Fibroblast of skin of left quadriceps (primary cell): ENCODE measurements at places on chromosomes 2 and 18.
A peak's percentile ranks its signal among the peaks of the same experiment; 100 is the strongest.

GRCh38 chr2:217903142-217903858, 99.5 kb downstream of the TNS1 start:
- DNase-seq, result no peak

DNA sequence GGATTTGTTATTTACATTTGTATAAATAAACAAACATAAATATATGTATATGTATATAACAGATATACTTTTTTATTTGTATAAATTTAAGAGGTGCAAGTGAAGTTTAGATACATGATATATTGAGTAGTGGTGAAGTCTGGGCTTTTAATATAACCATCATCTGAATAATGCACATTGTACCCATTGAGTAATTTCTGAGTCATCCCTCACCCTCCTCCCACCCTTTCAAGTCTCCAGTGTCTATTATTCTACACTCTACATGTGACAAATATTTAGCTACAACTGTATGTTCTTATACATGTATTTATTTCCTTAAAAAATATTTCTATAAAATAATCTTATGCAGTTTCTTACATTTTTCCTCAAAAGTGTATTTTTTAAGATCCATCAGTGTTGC, 358.7 kb upstream of the TFPI start:
- DNase-seq, result no peak

GRCh38 chr18:70256994-70257393, 31.9 kb upstream of the SOCS6 start:
- DNase-seq, result no peak

- DNase-seq, result no peak
These were observed 11.1 kb downstream of the RTTN start for GRCh38 chr18:70194227-70194890.

GRCh38 chr2:45761635-45762034, 110.2 kb downstream of the PRKCE start:
- no peak for DNase-seq

GRCh38 chr18:2927745-2928144, 80.9 kb downstream of the EMILIN2 start:
- no peak for DNase-seq

DNA sequence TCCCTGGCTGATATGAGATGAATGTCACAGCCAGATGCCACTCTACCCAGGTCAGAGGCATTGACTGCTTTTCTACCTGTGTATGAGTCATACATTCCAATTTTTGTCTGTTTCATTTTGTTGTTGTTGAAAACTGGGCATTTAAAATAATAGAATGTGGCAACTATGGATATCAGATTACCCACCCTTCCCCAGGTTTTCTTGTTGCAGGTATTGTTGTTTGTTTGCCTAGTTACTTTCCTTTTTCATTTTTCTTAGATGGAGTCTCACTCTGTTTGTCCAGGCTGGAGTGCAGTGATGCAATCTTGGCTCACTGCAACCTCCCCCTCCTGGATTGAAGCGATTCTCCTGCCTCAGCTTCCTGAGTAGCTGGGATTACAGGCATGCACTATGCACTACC, 70.2 kb downstream of the LRRC30 start:
- DNase-seq, result no peak

GRCh38 chr2:141455211-141455826, 675.5 kb downstream of the LRP1B start:
- no peak for DNase-seq

DNA sequence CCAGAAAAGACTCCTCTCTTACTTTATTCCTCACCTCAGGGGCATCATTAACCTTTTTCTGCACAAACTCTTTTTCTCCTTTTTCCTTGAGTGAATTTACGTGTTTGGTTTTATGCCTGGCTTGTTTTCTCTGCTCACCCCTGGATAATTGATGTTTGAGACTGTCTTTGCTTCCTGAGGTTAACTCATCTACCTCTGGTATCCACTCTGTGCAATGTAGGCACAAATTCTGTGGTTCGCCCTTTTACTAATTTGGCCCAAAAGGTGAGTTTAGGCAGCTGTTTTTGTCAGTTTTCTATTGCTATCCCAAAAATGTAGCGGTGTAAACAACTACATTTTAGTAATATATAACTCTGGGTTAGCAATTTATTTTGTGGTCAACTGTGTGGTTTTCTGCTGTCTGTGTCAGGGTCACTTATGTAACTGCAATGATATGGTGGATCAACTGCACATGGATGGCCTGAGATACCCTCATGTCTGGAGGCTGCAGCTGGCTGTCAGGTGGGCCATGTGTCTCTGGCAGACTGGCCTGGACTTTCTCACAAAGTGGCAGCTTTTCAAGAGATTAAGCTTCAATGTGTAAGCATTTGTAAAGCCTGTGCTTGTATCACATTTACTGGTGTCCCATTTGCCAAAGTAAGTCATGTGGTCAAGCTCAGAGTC, 329.7 kb downstream of the FSIP2 start:
- no peak for DNase-seq

- DNase-seq, result no peak
These were observed 147.2 kb upstream of the L3MBTL4 start for GRCh38 chr18:6561862-6562291.

GRCh38 chr2:17362956-17363355, 155.3 kb downstream of the RAD51AP2 start:
- no peak for DNase-seq

DNA sequence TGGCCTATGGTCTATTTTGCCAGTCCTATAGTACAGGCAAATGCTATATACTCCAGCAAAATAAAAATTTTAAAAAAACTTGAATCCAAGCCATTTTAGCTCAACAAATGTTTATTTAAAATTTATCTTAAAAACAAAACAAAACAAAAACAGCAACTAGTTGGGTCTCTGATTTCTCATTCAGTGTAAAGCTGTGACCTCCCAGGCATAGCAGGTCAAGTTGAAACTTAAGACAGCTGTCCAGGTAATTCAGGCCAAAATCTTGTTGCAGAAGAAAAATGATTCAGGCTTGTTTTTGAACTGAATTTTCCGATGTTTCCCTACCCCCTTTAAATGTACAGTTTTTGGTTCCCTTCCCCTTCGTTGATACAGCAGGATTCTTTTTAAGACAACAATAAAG, 58.5 kb downstream of the CABLES1 start:
- no peak for DNase-seq

- no peak for DNase-seq
These were observed 2.3 kb upstream of the BCL11A start for GRCh38 chr2:60555783-60556139.

- no peak for DNase-seq
These were observed 3.9 kb upstream of the TYMS start for GRCh38 chr18:653512-653911.

DNA sequence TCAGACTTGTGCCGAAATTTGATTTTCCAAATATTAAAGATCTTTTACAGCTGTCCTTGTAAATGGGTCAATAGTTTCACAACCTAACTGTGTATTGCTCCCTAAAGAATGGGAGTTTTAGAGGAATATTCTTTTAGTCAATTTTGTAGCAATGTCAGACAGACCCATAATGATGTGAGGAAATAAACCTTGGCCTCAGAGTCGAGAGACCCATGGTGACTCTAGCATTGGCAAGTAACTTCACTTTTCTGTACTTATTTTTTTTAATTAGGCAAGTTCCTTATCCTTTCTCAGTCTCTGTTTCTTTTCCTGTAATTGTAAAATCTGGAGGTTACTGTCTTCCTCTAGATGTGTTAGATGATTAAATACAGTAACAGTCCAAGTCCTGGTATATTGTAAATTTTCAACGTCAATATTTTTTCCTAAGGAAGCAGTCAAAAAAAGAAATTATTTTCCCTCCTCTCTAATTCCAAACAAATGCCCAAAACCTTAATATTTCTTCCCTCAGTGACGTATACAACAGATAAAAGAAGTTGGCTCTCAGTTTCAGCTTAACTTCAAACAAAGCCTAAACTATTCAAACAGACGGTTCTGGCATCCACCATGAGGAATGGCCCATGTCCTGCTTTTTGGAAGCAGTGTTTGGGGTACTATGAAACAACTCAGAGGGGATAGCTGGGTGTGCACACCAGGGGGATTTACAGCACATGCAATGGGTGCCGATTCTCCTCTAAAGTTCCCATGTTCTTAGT, 466.7 kb downstream of the TNS1 start:
- no peak for DNase-seq

- no peak for DNase-seq
These were observed 30.0 kb upstream of the SCRN3 start for GRCh38 chr2:174365571-174365970.

DNA sequence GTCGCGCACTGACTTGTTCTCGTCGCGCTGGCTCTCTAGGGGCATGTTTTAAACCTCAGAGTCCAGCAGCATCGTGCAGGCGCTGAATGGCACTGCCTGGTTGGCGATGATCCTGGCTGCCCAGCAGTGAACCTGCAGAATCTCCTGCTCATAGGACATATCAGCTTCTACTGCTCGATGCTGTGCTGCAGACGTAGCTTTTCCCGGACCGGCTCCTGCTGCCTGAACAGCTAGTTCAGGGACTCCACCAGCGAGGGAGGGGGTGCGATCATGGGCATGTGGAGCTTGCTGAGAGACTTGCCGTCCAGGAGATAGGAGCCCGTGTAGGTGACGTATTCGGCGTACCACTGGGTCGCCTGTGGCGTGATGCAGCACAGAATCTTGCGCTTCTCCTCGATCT, 890.0 kb upstream of the LRRTM1 start:
- DNase-seq, result no peak

- DNase-seq, result no peak
These were observed 206.5 kb downstream of the SOX11 start for GRCh38 chr2:5898667-5899066.

DNA sequence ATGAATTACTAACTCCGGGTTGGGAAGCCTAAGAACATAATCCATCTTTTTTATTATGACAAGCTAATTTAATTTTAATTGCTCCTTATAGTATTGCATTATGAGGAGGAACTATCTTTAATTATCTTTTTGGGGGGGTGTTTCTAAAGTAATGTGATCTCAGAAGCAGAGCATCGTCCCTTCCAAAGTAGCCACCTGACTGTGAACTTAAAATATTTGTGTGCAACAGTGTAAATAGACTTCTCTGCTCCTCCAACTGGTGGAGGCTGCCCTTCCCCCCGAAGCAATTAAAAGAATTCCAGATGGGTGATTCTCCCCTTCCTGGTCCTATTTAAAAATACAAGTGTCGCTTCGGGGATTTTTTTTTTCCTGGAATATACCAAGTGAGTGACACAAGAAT, 55.7 kb downstream of the TCF7L1 start:
- peak; percentile 27 for DNase-seq

DNA sequence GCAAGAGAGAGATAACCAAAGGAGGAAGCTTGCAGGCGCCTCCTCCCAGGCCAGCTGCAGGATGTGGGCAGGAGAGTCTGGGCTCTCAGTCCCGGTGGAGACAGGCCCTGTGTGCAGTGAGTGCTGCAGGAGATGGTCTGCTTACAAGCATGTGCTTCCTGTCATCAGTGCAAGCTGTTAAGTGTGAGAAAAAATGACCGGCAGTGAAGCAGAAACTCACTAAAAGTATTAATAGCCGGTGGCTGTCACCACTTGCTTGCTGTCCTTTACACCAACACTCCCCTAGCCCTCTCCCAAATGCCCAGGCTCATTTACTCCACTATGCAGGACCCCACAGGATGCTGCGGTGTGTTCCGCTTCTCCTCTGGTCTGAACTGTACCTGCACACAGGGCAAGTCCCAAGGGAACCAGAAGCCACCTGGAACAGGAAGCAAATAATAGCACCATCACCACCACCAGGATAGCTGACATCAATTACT, 435.6 kb upstream of the HS6ST1 start:
- no peak for DNase-seq

GRCh38 chr2:98654699-98655495, 46.5 kb downstream of the UNC50 start:
- no peak for DNase-seq

- no peak for DNase-seq
These were observed 7.4 kb downstream of the PLEKHB2 start for GRCh38 chr2:131112529-131112928.

- DNase-seq, result no peak
These were observed 113.5 kb downstream of the MYO3B start for GRCh38 chr2:170291474-170291873.

GRCh38 chr2:226660526-226660925, 139.1 kb downstream of the IRS1 start:
- peak; percentile 46 for DNase-seq

GRCh38 chr2:198928026-198928425, 529.7 kb downstream of the SATB2 start:
- DNase-seq, result no peak

DNA sequence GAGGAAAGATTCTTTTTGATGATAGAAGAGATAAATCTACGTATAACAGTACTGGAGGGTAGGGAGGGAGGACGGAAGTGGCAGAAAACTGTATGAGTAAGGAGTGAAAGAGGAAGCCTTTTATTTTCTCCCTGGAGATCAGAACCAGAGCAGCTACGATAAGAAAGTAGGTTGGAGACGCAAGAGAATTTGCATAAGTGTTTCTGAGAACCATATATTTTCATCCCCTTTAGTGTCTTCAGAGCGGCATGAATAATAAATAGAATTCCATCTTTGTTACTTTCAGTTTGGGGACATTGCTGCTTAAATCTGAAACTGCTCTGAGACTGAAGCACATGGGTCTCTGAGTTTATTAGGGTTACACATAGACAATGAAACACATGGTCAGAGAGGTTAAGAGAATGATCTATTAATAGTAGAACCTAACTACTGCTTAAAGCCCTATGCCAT, 230.2 kb upstream of the TNP1 start:
- no peak for DNase-seq

- DNase-seq, result no peak
These were observed 92.3 kb downstream of the KCNH7 start for GRCh38 chr2:162746310-162746709.

- no peak for DNase-seq
These were observed 325.4 kb downstream of the SMAD2 start for GRCh38 chr18:47605093-47605492.

DNA sequence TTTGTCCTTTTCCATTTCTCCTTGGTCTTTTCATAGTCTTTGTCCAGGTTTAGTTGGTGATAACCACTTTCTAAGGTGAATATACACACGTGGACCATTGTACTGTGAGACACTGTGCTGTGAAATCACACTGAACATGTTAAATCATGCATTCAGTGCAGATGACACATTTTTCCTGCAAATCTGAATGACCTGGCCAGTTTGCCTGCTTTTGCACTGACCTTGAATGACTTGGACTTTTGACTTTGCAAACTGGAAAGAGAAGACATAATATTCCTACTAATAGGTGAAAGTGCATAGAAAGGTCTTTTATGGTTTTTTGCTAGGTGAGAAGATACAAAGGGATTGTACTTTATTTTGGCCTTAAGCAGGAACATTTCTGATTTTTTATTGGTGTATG, 21.7 kb upstream of the PHLPP1 start:
- DNase-seq, result no peak

- DNase-seq, result peak; percentile 55
These were observed 26.1 kb upstream of the HNMT start for GRCh38 chr2:137938204-137938603.

DNA sequence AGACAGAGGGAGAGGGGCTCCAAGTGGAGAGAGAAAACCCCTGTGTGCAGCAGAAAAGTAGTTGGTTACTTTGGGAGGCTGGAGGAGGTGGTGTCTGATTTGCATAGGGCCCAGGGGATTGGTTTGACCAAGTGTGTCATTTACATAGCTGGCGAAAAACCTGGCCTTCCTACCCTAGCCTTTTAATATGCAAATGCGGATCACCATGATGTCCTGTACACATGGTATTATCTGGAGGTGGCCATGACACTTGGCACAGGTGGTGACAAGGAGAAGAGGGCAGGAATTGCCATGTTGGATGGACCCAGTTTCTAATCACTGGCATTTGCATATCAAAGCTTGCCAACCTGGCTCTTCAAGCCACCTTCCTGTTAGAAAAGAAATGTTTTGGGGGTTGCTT, 120.8 kb upstream of the CHAC2 start:
- DNase-seq, result no peak

GRCh38 chr18:78323453-78324197, 656.0 kb upstream of the SALL3 start:
- DNase-seq, result no peak
